ENCODE measurements at places on chromosomes 2 and 18.

GRCh38 chr2:51490576-51491234 lies 458.8 kb upstream of the NRXN1 start:
- DNase-seq, result no peak

- no peak for DNase-seq
Observed at GRCh38 chr2:145494441-145494840, 974.5 kb upstream of the ZEB2 start.

- no peak for DNase-seq
Observed at GRCh38 chr18:6569813-6570212, 155.1 kb upstream of the L3MBTL4 start.

DNA sequence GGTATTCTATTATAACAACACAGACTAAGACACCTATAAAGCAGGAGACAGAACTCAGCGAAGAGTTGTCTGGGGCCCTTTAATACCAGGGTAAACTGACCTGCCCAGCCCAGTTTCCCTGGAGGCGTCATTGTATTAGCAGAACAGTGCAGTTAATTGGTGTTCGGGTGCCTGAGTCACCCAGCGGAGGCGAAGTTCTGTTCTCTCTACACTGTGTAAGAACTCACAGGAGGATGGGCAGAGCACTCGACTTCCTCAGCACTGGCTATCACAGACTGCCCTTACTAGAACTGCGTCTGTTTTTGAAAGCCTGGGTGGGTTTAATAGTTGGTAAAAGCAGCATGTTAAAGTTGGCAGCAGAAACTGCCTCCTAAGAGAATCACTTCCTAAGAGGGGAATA lies 106.5 kb upstream of the ATP8B1 start:
- DNase-seq, result no peak

- DNase-seq, result no peak
Observed at GRCh38 chr2:238113611-238114010, 13.5 kb downstream of the ESPNL start.

- DNase-seq, result no peak
Observed at GRCh38 chr2:231960810-231961348, 634 bp upstream of the DIS3L2 start.

DNA sequence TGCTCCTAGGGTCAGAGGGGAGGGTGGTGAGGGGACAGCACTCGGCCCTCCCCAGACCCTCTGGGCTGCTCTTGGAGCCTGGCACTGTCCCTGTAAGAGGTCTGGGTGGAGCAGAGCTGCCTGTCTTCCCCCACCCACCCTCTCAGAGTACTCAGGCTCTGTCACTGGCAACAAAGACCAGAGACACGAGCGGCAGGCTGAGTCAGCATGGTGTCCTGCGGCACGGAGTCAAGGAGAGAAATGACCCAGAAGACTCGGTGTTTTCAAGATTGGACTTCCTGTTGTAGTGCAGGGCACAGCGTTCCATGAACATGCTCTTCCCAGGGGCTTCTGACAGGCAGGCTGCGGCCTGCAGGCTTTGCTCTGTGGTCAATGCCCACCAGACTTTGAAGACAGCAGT lies 19.9 kb downstream of the SIGLEC15 start:
- no peak for DNase-seq

- no peak for DNase-seq
Observed at GRCh38 chr2:59080451-59081181, 839.5 kb upstream of the FANCL start.

DNA sequence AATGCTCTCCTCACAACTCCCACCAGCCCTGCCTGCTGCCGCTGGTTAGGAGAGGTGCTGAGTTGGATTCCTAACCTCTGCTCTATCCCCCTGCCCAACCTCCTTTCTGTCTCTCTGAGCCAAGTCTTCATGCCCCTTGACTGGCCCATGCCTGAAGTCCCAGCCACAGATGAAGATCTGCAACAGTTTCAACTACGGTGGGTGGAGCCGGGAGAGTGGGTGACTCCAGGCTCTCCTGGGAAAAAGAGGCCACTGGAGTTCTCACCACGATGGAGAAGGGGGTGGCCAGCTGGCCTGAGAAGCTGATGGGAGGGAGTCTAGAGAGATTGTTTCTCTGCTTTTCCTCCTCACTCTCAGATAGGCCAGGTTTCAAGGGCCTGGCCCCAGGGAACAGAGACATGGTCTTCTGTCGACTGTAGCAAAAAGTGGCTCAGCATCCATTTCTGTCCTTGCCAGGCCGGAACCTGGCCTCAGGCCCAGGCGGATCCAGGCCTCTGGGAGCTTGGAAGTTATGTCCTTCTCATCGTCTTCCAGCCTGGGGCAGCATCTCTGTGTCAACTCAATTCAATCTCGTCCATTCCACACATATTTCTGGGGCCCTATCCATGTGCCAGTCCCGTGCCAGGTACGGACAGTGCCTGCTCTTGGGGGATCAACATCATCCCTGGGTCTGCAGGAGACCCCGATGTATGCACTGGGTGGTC lies 75.3 kb downstream of the INHBB start:
- DNase-seq, result no peak

GRCh38 chr2:33583194-33583938 lies 15.7 kb downstream of the FAM98A start:
- DNase-seq, result peak; percentile 70

DNA sequence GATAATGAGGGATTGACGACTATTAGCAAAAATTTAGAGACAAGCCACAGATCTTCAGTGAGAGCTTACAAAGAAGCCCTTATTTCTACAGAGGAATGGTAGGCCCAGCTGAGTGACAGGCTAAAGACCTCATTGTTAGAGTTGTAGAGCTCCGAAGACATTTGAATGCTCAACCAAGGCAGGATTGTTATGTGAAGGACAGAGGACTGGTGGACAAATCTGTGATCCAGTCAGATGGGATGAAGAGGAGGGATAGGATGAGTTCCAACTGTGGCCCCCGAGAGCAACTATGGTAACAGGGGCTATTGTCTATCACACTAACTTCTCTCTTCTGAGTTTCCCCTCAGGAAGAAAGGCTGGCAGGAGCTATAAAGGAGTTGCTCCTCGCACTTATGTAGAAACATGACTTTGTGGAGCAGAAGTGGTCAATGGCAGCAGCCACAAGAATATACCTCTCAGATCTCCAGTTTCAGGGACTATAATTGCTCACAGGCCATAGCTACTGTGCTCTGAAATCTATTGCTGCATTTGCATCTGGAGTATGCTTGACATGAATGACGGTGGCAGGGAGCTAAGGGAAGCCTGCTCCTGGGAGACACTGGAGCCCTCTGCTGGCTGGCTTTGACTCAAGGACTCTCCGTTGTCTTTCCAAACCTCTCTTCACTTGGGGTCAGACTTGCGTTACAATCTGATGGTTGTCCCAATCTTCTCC lies 50.3 kb upstream of the GREB1L start:
- DNase-seq, result peak; percentile 86
